ENCODE measurements at places on chromosomes 1 and 21. TPM values are rescaled to one million over a fixed set of nuclear protein-coding genes. Genes with fewer than 3 reads are reported as not detected.

OR6N1 gene
- total RNA-seq: not detected

NR0B2 gene
- total RNA-seq: not detected

IPO13 gene
- 27.1 TPM for total RNA-seq

C1orf105 gene
- not detected for total RNA-seq

All from glomerular endothelial cell (primary cell).